ENCODE measurements at places on chromosomes 7 and 10.

GRCh38 chr7:75920431-75921161 lies 5.6 kb downstream of the POR start:
- DNase-seq: peak; percentile 37

DNA sequence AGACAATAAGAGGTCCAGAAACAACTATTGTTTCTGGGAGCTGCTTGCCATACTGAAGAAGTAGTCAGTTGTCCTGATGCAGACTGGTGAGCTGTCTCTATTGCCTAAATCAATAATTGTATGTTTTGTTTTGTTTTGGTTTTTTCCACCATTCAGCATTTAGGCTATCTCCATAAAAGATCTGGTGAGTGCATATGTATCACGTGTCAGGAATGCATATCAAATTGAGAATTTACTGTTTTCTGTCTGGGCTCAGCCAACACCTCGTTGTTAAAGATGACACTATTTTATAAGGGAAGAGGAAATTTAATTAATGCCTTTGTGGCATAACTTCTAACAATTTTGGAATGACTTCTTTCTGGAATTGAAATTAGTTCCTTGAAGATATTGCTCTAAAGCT lies 66.2 kb downstream of the SORCS1 start:
- DNase-seq: no peak

- peak; percentile 14 for DNase-seq
Observed at GRCh38 chr7:151404216-151405011, 5.4 kb downstream of the WDR86 start.

DNA sequence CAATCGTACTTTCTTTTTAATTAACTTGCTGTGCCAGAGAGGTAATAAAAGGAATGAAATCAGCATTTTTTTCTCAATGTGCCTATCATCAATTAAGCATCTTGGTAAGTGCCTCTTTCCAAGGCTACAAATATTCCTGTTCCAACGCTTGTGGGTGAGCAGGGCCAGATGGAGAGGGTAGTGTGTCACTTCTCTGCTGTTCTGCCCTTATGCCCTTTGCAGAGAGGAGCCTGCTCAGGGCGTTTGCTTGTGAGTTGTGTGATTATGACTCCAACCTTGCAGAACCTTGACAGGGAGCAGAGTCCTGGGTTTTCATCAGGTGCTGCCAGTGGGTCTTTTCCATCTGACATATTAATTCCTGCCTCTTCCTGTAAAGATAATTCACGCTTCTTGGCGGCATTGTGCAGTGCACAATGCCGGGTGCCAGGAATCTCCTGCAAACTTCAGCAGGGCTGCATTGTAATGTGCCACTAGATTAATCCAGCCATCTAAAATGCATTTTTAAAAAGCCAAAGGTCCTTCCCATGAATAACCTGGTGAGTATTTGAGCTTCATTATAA lies 234.4 kb downstream of the ARHGAP12 start:
- no peak for DNase-seq

GRCh38 chr7:68984306-68984705 lies 614.0 kb upstream of the AUTS2 start:
- DNase-seq: no peak

Measured in fibroblast of lung (primary cell).